ENCODE measurements at places on chromosomes 16 and 17.

DNA sequence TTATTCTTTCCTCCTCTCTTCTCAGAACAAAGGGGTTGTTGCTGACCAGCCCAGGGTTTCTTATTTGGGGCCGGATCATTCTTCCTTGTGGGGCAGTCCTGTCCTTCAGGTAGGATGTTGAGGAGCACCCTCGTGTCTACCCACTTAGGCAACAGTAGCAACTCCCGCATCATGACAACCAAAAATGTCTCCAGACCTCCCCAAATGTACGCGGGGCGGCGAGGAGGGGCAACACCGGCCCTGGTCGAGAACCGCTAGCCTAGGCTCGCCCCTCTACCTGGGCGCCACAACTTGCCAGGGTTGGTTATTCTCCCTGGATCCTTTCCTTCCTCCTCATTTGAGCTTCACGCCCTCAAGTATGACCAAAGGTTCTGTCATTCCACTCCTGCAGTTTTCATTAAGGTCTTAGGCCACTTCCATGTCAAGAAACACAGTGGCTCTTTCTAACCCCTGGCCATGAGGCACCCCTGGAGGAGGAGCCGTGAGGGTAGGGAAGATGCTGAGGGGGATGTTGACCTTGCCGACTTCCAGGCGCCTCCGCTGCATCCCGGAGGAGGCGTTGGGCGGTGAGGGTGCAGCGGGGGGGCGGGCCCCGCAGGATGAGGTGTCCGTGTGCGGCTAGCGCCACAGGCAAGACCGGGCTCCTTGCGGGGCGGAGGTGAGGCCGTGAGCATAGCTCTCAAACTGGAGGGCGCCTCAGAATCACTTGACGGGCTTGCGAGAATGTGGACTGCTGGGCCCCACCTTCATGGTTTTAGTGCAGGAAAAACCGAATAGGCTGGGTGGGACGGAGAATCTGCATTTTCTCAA lies 712 bp upstream of the SPECC1 start:
- DNase-seq, result no peak

GRCh38 chr17:81842725-81843504 lies 8.1 kb upstream of the PPP1R27 start:
- DNase-seq, result no peak

DNA sequence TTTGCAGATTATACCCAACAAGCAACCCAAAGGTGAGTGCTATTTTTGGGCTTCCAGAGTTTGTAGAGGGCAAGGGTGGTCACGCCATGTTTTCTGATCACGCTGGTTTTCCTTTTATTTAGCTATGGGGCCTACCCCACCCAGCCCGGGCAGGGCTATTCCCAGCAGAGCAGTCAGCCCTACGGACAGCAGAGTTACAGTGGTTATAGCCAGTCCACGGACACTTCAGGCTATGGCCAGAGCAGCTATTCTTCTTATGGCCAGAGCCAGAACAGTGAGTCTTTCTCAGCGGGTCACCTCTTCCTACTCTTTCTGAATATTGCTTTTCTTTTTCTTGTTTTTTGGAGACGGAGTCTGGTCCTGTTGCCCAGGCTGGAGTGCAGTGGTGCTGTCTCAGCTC lies 2.5 kb downstream of the FUS start:
- no peak for DNase-seq

GRCh38 chr17:59331929-59332748 lies 684 bp downstream of the YPEL2 start:
- no peak for DNase-seq

DNA sequence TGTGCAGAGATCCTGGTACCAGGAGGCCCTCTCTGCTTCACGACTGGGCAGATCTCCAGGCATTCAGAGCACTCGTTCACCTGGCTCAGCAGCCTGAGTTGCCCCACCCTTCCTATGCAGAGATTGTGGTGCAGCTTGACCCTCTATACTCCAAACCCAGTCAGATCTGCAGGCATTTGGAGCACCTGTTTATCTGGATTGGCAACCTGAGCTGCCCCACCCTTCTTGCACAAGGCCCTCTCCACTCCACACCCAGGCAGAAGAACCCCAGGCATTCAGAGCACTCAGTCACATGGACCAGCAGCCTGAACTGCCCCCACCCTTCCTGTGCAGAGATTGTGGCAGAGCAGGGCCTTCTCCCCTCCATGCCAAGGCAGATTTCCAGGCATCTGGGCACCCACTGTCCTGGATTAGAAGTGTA lies 88.4 kb upstream of the CDH5 start:
- no peak for DNase-seq

DNA sequence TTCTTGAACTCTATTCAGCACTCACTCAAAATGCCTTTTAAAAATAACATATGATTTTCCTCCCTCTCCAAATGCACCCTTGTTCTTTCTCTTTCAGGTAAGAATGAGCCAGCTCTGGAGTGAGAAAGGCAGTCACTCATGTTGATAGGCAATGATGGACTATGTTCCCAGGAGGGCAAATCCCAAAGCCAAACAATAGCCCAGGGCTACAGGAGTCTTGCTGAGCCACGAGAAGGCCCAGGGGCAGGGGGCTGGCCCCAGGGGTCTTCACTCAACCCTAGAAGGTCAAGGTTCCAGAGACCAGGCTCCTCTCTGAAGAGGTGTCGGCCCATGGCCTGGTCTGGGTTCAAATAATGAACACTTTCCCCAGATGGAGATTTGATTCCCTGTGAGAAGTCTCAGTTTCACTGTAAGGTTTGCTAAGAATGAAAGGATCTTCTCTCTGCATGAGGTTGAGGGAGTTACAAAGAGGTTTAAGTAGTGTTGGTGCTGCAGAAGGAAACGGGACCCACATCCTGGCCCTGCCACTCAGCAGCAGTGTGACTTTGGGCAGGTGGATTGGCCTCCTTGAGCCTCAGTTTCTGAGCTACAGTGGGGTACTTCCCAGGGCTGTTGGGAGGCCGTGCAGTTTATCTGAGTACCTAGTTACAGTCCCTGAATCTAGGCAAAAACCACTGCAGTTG lies 49.0 kb downstream of the RTN4RL1 start:
- no peak for DNase-seq

- DNase-seq, result peak; percentile 0
Measured at GRCh38 chr16:84281074-84281473, 13.6 kb upstream of the WFDC1 start.

DNA sequence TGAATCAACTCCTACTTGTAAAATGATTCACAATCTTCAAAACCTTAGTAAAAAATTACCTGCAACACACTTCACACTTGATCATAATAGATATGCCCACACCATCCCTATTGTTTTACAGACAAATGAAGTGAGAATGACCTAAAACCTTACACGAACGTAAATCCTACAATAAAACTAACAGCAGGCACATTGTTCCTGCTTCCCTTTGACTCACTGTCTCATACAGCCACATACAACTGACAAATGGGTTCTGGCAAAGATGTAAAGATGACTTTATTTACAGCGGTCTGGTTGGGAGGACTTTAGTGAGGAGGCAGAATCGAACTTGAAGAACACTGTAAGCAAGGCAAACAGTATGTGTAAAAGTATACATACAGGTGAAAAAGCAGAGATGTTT lies 188.7 kb downstream of the MYO1D start:
- no peak for DNase-seq

- no peak for DNase-seq
Measured at GRCh38 chr16:49453983-49454382, 80.4 kb downstream of the C16orf78 start.

- DNase-seq, result no peak
Measured at GRCh38 chr17:34174496-34174895, 80.6 kb upstream of the CCL2 start.

DNA sequence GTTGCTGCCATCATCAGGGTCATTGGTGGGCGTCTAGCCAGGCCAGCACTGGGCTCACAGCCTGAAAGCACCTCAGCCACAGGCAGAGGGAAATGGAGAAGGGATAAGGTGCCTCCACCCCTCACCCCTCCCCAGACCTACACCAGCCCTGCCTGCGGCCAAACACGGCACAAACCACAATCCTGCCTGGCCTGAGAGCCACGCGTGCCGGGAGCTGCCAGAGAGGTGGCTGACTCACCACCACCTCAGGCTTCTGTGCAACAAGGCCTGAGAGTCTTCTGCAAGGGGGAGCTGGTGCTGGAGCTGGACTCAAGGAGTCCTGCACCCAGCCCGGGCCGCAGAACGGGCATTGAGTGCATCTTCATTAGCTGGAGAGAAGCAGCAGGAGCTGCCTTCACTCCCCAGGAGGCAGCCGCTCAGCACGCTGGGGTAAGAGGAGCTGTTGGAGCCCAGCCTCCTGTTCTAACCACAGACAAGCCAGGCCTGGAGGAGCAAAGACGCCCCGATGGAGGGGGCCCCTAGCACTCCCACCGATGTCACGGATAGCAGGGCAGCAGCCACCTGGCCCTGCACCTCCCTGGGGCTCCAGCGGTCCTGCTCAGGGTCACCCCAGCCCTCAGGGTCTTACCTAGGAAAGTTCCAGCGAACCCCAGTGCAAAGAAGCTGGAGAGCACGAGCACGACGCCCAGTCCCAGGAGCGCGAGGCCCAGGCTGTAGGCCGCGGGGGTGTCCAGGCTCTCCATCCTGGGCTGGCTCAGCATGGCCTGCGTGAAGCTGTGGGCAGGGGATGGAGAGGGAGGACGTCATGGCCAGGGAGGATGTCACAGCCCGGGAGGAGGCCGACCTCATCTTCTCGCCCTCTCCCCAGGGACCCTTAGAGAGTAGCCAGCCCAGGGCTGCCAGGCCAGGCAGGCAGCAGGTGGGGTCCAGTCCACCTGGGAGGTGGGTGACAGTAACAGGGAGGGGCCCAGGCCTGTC lies 16.0 kb upstream of the RASD1 start:
- no peak for DNase-seq

- no peak for DNase-seq
Measured at GRCh38 chr17:30251931-30252330, 16.4 kb upstream of the SLC6A4 start.

- DNase-seq, result no peak
Measured at GRCh38 chr17:11334493-11334892, 93.5 kb downstream of the SHISA6 start.

DNA sequence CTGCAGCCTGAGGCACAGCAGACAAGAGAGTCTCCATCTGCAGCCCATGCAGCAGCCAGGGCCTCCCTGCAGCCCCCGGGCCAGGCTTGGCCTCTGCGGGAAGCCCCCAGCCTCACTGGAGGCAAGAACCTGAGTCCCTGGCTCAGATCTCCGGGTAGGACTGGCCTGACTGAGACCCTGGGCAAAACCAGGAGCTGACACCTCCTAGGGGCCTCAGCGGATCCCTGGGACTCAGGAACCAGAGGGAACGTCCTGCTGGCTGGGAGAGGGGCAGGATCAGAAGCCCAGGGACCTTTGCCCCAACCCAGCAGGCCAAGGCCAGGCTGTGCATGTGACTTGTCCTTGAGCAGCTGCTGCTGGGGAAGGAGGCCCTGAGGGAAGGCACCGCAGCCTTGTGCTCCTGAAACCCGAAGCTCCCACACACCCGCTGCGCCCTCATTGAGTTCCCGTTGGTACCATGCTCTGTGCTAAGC lies 1.7 kb upstream of the PRSS21 start:
- no peak for DNase-seq

DNA sequence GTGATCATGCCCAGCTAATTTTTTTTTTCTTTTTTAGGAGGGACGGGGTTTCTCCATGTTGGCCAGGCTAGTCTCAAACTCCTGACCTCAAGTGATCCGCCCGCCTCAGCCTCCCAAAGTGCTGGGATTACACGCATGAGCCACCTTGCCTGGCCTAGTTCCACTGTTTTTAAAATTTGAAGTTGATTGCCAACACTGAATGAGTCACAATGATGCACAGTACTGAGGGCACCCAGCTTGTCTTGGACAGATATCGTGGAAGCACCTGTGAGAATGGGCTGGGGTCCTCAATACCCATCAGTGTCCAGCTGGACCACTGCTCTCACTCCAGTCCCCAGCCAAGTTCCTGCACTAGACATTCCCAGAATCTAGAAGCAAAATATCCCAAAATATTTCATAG lies 2.5 kb downstream of the KNOP1 start:
- peak; percentile 6 for DNase-seq

GRCh38 chr17:28895794-28896447 lies 1.6 kb downstream of the FLOT2 start:
- DNase-seq, result no peak

DNA sequence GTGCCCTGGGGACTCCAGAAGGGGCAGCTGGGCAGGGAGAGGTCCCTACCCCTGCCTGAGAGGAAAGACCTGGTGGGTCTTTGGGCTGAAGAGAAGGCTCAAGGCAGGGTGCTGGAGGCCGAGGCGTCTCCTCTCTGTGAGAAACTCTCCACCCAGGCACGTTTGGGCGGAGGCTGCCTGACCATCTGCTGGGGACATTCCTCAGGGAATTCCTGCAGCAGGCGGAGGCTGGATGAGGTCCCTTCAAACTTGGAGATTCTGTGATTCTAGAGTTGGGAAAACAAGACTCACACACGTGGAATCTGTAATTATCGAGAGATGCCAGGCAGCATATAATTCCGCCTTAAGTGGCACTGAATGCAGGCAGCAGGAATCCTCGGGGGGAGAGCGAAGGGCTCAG lies 21.1 kb upstream of the PHF12 start:
- DNase-seq, result no peak

GRCh38 chr16:1221628-1222552 lies 3.2 kb downstream of the TPSG1 start:
- DNase-seq, result no peak

- DNase-seq, result no peak
Measured at GRCh38 chr17:29571883-29572681, 3.6 kb downstream of the TP53I13 start.

- no peak for DNase-seq
Measured at GRCh38 chr17:76048025-76048605, 21.0 kb upstream of the EVPL start.

DNA sequence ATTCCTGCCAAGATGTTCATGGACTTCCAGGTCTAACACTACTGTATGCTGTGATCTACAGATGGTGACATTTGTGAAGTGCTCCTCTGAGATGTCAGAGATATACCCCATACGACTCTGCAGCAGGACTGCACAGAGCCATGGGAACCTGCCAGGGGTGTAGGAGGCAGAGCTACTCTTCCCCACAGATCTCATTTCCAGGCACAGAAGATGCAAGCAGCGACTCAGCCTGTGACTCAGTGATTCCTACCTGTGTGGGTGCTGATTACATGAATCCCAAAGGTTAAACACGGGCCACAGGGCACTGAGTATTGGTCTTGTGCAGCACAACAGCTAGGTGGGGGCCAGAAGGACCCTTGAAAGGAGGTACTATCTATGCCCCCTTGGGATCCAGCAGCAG lies 137.0 kb upstream of the SOX9 start:
- no peak for DNase-seq

- DNase-seq, result no peak
Measured at GRCh38 chr17:36529121-36529520, 5.5 kb downstream of the MYO19 start.

DNA sequence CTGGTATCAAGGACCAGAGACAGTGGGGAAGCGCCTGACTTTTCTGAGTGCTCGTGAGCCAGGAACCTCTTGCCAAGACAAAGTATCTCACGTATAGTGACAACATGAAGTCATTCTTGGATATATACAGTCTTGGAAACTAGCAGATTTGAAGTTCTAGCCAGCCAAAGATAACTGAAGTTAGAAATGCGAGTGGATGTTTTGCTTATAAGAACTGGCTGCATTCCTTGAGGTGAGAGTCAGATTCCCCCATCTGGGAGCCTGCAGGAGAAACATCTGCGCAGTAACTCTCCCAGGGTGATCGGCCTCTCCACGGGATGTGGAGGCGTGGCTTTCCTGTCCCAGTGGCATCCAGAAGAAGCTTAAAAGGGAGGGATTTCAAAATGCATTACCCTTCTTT lies 89.8 kb downstream of the SHISA6 start:
- no peak for DNase-seq

All from NCI-H446 (cell line).